ENCODE measurements at places on chromosomes 11 and 22.

- DNase-seq = no peak
These were observed 33.6 kb upstream of the RELT start for GRCh38 chr11:73342633-73343032.

GRCh38 chr11:117999354-117999993 is 13.3 kb downstream of the IL10RA start:
- DNase-seq = no peak

DNA sequence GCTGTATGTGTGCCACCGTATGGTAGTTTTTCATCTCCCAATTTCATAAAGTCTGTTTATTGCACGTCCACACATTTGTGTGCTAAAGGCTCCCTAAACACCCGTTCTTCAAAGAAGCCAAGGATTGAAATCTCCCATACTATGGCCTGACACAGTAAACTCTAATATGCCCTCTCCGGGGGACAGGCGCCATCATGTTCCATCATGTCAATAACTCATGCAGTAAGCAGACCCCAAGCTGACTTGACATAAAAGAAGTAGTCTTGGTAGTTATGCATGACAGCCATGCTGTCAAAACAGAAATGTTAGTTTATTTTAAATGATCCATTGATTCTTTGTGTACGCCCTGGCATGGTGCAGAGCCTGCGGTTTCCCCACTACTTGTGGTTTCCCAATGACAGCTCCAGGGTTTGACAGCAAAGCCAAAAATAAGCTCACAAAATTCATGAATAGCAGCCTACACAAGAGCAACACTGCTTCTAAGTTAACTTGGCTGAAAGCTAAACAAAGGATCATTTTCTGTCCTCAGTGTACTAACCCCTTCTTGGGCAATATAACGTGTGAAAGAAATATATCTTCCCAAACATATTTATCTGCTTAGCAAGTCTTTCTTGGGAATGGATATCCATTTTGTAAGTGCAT is 56.5 kb upstream of the CABP7 start:
- no peak for DNase-seq

GRCh38 chr11:78991681-78992080 is 417.0 kb upstream of the NARS2 start:
- no peak for DNase-seq

GRCh38 chr11:34640050-34640923 is 19.4 kb downstream of the EHF start:
- no peak for DNase-seq

DNA sequence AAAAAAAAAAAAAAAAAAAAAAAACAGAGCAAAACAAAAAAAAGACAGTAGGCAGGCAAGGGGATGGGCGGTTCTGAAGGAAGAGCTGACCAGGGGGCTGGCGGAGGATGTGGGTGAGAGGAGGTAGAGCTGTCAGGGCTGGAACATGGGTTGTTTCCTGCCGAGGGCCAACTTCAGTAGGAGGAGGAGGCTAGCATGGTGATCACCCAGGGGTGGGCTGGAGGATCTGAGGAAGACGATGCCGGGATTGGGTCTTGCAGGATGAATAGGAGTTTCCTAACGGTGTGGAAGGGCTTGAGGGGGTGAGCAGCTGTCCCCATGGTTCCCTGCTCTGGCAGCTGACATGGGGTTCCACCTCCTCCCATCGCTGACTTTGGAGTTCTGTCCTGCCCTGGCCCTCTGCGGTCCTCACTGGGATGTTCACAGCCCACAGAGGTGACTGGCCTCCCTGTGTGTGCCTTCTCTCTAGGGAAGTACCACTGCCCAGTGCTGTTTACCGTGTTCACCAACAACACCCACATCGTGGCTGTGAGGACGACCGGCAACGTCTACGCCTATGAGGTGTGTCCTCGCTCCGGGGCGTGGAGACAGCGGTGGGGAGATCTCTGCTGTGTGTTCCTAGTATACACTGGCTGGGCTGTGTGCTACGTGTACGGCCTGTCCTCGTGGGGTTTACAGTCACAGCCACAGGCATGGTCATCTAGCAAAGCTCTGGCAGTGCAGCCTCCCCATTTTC is 15.2 kb downstream of the PPIL2 start:
- no peak for DNase-seq

GRCh38 chr11:57318178-57318577 is 6.6 kb downstream of the TNKS1BP1 start:
- DNase-seq = no peak

All from activated naive CD4-positive, alpha-beta T cell (primary cell).